ENCODE measurements at places on chromosomes 3 and 15.

DNA sequence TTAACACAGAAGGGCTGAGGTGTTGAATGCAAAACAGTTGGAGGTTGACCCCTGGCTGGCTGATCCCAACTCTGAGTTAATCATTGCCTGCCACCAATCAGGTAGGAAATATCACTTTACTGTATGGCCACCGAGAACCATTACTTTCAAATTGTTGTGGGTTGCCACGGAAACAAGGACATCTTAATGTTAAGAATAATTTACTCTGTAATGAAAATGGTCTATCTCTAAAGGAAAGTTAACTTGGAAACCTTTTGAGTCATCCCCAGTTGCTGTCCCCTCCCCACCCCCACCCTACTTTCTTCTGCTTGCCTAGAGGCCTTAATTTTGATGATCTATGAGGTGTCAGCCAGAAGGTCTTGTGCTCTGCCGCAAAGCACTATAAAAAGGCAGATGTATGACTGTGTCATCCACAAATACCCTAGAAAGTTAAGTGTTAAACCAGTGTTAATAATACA, 78.7 kb upstream of the SNRK start:
- DNase-seq, result no peak

- DNase-seq, result no peak
Observed at GRCh38 chr15:59335207-59335786, 37.4 kb downstream of the MYO1E start.

- DNase-seq, result no peak
Observed at GRCh38 chr3:61053781-61054496, 197.3 kb downstream of the FHIT start.

GRCh38 chr15:88454236-88454635, 13.0 kb downstream of the MRPL46 start:
- DNase-seq, result no peak

DNA sequence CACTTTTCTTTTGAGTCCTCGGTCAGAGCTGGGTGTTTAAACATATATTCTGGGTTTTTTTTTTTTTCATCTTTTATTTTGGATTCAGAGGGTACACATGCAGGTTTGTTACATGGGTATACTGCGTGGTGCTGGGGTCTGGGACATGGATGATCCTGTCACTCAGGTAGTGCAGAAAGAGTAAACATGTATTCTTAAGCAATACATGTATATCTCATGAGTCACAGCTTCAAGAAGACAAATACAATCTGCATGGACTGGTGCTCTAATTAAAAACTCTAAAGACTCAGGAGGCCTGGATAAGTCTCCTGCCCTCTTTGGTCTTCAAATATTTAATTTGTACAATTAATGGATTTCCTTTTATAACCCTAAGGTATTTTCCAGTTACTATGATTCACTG, 50.6 kb upstream of the PHLDB2 start:
- no peak for DNase-seq

DNA sequence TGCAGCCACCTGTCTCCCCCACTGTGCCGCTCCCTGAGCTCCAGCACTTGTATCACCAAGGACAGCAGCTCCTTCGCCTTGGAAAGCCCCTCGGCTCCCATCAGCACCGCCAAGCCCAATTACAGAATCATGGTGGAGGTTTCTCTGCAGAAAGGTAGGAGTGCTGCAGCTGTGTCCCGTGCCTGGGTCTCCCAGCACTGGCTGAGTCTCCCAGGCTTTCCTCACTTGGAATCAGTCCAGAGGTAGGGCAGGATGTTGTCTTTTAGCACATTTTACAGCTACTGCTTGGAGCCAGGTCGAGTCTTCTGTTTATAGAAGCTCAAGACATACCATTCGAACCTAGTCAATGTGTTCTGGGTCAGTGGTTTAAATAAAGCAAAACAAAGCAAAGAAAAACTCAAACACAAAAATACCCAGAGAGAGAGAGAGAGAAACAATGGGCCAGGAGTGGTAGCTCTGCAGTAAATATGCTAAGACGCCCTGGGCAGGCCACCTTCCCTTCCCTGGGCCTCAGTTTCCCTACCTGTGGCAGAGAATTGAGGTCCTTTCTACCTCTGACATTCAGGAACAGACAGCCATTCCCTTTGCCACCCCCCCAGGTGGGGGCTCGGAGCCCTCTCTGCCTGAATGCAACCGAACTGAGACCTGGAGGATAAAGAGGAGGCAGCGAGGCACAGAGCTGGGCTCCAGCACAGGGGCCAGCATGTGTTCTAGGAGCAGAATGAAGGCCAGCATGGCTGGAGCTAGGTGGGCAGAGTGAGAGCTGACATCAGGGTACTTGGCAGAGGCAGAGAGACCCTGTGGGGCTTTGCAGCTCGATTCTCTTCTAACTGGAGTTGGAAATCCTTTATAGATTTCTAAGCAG, 44.1 kb downstream of the STARD5 start:
- no peak for DNase-seq

DNA sequence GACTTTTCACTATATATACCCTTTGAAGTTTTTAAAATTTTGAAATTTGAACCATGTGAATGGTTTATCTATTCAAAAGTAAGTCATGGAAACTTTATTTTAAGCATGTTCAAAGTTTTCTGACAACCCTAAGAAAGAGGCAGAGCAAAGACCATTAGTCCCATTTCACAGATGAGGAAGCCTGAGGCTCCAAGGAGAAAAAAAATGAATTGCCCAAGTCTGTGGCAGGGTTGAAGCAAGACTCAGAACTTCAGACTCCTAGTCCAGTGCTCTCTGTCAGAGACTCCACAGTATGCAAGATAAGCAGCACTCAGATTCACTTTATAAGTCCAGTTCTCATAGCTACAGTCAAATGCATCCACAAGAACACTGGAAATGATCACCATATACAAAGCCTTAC, 4.5 kb downstream of the RAB43 start:
- no peak for DNase-seq

- no peak for DNase-seq
Observed at GRCh38 chr15:47903368-47903767, 186.1 kb downstream of the SEMA6D start.

GRCh38 chr3:60010781-60011180, 961.0 kb upstream of the CFAP20DC start:
- DNase-seq, result no peak

DNA sequence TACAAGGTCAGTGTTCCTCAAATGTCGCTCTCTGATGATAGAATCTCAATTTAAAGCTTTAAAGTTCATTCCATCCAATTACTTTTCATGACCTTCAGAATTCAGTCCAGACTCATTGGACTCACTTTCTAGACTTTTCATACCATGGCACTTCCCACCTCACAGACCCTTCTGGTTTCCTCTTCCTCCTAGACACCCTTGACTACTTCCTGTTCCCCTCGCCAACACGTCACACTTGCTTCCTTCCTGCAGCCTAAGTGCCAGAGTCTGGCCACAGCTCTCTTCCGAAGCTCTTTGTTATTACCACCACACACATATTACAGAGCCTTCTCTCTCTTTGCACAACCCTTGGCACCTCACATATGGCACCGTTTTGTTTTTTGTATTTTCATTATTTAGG, 59.1 kb upstream of the UMPS start:
- no peak for DNase-seq

DNA sequence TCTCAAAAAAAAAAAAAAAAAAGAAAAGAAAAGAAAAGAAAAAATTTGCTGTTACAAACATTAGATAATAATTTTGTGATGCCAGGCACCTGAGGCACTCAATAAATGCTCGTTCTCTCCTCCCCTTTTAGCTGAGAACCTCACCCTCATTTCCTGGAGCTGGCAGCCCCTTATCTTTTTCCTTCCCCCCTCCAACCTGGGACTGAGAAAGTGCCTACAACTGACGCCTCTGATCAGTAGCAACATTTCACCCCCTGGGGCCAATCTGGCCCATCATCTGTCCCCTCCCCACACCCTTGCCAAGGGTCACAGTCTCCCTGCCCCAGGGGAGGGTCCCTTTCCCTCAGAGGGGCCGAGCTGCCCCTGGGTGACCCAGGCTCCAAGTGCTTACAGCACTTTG, 12.6 kb upstream of the RNU6-1 start:
- no peak for DNase-seq

GRCh38 chr3:59978979-59979378, 929.2 kb upstream of the CFAP20DC start:
- no peak for DNase-seq

GRCh38 chr15:83113881-83114674, 6.6 kb downstream of the TM6SF1 start:
- no peak for DNase-seq
